HT1080 (cell line): ENCODE measurements at places on chromosomes 16 and 17. TPM values are rescaled to one million over a fixed set of nuclear protein-coding genes. Genes with fewer than 3 reads are reported as not detected.

DNA sequence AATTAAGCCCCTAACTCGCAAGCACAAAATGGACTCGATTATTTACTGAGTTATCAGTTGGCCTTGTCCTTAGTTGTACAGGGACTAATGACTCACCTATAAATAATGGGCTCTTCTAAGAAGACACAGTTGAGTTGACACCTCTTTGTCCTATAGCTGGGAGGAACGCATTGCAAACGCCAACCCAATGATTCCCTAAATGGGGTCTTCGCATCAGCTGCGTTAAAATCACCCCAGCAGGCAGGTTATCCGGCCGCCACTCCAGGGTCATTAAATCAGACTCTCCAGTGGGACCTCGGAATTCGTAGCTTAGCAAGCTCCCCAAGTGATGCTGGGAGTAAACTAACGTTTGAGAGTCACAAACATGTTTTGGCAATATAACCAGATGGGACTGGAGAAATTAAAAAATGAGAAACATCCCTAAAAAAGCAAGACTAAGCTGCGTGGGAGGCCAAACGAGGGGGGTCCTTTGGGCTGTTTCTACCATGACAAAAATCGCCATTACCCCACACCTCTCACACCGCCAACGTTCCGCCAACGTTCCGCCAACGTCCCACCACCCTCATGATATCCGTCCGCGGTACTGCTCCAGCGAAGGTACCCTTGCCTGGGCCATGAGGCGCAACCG, 932 bp upstream of the NFE2L1 start:
- DNase-seq: peak; percentile 25

DNA sequence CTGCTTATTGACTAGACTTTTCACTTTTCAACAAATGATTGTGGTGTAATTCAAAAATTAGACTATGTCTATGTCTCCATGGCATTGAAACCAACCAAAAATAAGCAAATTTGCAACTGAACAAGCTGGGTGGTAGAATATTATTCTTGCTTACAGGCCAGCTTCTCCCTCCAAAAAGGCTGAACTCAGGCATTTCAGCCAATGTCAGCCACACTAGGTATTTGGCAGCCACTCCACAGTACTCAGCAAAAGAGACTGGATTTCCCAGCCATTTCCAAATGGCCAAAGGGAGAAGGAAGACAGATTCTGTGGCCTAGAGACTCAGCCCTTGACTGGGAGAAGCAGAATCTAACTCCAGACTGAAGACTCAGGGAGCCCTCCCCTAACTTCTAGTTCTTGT, 121.8 kb upstream of the IRX5 start:
- DNase-seq: no peak

- peak; percentile 47 for DNase-seq
These were observed 732 bp downstream of the ULK2 start for GRCh38 chr17:19867079-19867328.

DNA sequence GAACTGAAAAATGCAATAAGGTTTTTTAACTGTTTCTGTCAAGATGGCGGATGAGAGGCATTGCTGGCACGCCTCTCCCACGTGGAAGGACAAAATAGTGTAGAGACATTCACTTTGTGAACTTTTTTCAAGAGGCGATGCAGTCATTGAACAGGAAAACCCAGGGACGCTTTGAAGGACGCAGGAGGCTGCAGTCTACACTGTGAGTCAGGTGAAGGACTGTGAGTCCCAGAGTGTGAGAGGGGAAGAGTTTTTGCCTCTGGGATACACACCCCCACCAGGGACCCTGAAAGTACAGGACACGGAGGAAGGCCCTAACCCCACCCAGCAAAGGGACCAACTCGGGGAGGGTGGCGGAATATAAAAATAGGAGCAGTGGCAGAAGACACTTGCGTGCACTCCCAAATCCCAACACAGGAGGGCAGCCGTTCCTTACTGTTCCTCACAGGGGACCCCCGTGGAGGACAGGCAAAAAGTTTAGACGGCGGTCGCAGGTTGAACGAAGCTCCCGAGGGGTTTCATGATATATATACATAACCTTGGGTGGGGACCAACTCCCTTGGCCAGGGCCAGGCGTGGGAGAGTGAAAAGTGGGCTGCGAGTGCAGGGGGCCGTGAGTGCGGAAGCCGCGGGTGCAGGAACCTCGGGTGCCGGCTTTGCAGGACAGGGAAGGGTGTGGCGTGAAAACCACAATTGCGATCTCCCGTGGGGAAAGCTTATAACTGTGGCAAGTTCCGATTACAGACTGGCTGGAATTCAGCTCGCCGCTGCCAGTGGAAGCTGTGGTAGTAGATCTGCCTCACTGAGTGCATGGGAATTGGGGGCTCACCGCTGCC, 82.0 kb upstream of the ALOX12 start:
- DNase-seq: peak; percentile 47

GRCh38 chr17:17668775-17669579, 12.3 kb upstream of the RAI1 start:
- DNase-seq: peak; percentile 54

The PDE6G gene
- 0.10 and 0.35 TPM in 2 replicates for total RNA-seq

The RFWD3 gene
- 41.9 and 64.9 TPM in 2 replicates for total RNA-seq

The TIMP2 gene
- 78.0 and 119 TPM in 2 replicates for total RNA-seq

The MT1H gene
- not detected in 2 replicates for total RNA-seq
